Activated T-cell treated with anti-CD3 and anti-CD28 coated beads, Interleukin-2, amount 50 U/mL, for 72 hours (primary cell): ENCODE measurements at places on chromosomes 2 and 18. TPM values are rescaled to one million over a fixed set of nuclear protein-coding genes. Genes with fewer than 3 reads are reported as not detected.

Gene TBC1D8
- total RNA-seq = 8.3 TPM

Gene TTN
- total RNA-seq = 6.9 TPM

Gene C2orf68
- 38.9 TPM for total RNA-seq

- no peak overlapping the region for H3K4me3 ChIP-seq
- H3K4me1 ChIP-seq = peaks cover 36% of the 10 kb centered on the region
- DNase-seq = no peak
These were observed 46.3 kb upstream of the VPS54 start for GRCh38 chr2:64065516-64065915.

DNA sequence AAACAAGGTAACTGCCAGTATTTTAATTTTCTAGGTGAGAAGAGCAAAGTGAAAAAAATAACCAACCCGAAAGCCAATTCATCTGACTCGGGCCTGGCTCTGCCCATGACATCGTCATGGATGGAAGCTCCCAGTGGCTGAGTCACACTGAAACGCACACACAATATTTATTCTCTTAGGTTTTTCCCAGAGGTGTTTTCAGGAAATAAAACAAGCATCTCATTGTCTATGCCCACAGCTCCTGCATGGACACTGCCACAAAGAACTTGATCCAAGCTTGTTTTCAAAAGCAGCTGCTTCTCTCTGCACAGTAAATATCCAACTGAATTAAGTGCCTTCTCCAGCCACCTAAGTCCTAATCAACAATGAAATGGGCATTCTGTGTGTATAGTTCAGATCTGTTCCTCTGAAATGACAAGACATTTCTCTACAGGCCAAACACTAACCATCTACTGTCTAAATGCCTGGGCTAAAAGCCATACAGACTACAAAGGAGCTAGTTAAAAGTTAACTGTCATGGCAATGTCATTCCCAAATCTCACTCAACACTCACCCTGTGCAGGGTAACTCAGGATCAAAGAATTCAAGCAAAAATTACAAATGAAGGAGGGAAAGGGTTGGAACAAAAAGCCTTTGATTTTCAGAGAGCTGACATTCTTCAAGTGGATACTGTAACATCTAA lies 62.9 kb downstream of the RPL31 start:
- no peaks in the 10 kb centered on the region for H3K36me3 ChIP-seq
- no peak for DNase-seq
- no peaks in the 10 kb centered on the region for H3K27me3 ChIP-seq
- peaks cover 16% of the 10 kb centered on the region for H3K4me1 ChIP-seq

DNA sequence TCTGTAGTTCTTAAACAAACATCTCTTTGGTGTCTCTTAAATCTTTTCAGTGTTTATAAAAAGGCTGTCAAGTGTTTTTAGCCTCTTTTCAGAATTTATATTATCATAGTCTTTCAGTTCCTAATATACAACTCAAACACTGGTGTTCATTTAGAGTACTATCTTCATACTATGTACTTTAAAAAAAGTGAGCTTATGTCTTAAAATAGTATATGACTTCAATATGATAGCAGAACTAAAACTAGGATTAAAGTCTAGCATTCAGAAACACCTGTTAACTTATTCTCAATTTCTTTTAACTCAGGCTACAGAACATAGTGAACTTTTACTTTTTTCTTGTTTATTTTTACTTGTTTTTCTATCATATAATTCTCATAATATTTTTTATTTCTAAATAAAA lies 14.7 kb upstream of the IKZF2 start:
- H3K27me3 ChIP-seq = no peaks in the 10 kb centered on the region
- H3K4me3 ChIP-seq = no peak overlapping the region
- no peaks in the 10 kb centered on the region for H3K4me1 ChIP-seq

DNA sequence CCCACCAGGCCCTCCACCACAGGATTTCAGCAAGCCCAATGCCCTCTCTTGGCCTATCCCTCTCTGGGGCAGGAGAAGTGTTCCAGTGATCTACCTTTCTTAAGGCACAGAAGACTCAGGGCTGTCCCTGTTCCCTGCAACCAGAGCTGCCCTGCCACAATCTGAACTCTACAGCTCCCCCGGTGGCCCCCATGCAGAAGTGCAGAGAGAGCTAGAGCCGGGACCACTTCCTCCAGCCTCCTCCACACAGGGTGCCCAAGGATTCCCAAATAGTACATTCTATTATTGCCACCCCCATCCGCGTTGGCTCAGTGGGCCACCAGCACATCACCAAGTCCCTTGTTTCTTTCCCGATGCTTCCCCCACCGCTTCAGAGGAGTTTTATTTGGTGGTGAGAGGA lies 114.8 kb upstream of the PTPRM start:
- H3K27me3 ChIP-seq = no peaks in the 10 kb centered on the region
- no peak overlapping the region for H3K27ac ChIP-seq
- DNase-seq = peak; percentile 4
- H3K4me3 ChIP-seq = no peak overlapping the region
- H3K36me3 ChIP-seq = no peaks in the 10 kb centered on the region

- no peak overlapping the region for H3K4me3 ChIP-seq
- DNase-seq = no peak
- no peaks in the 10 kb centered on the region for H3K36me3 ChIP-seq
- H3K27ac ChIP-seq = no peak overlapping the region
- peaks cover 23% of the 10 kb centered on the region for H3K27me3 ChIP-seq
These were observed 20.3 kb upstream of the MARCO start for GRCh38 chr2:118921646-118922045.
